ENCODE measurements at places on chromosomes 12 and 14.
A peak's percentile ranks its signal among the peaks of the same experiment; 100 is the strongest.

GRCh38 chr12:76685246-76685678 is 78.7 kb upstream of the ZDHHC17 start:
- no peak for DNase-seq

- DNase-seq: no peak
These were observed 21.5 kb downstream of the CFL2 start for GRCh38 chr14:34692898-34693227.

GRCh38 chr12:39103552-39104165 is 198.3 kb upstream of the CPNE8 start:
- peak; percentile 59 for DNase-seq

GRCh38 chr12:75578546-75578945 is 67.1 kb upstream of the KRR1 start:
- no peak for DNase-seq

DNA sequence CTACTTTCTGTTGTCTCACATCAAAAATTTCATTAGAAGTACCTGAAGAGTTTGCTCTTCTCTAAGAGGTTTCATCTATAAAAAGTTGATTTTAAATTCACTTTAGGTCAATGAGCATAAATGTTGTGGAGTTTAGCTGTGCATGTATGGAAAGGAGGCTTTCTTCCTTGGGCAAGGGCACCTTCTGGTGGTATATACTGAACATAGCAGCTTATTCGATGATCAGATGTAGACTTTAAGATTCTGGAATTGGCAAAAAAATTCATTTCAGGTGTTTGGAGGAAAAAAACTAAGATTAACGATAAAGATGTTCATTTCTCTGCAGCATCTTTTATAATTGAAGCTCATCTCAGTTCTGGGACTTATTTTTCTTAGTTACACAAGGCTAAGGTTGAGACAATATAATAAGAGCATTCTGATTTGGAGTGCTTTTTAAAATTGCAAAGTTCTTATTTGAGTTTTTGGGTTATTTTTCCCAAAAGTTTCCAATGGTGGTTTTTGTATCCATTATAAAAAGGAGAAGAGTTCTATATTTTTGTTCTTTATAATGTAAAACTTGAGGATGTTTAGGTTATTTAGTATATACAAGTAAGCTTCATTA is 46.8 kb downstream of the TMEM117 start:
- peak; percentile 46 for DNase-seq

GRCh38 chr12:53501615-53502181 is 615 bp downstream of the TARBP2 start:
- DNase-seq: no peak

DNA sequence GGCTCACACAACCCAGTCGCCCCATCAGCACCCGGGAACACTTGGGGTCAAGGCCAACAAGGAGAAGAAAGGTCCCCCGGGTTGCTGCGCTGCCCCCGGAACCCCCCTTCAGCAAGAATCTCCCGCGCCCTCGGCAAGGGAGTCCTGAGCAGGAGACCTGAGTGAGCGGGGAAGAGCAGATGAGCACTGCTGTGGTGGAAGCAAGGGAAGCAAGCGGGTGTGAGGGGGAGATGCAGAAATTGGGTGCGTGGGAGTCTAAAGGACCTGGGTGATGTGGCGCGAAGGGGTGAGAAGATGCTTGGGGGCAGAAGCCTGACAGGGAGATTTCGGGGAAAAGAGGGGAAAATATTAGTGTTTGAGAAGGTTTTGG is 105.5 kb upstream of the PRB2 start:
- no peak for DNase-seq

GRCh38 chr12:93032758-93033157 is 103.7 kb upstream of the EEA1 start:
- DNase-seq: no peak

- peak; percentile 19 for DNase-seq
These were observed 127.9 kb upstream of the TMEM132D start for GRCh38 chr12:130031571-130032189.

DNA sequence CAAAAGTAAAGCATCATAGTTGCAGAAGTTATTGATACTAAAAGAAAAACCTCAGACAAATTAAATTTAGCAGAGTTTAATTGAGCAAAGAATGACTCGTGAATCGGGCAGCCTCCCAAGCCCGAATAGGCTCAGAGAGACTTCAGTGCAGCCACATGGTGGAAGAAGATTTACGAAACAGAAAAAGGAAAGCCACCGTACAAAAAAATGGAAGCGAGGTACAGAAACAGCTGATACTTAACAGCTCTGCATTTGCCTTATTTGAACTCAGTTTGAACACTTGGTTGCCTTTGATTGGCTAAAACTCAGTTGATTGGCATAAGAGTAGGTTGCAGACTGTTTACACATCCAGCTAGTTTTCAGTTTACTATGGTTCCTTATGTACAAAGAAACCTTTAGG is 12.9 kb downstream of the TTC9 start:
- no peak for DNase-seq

DNA sequence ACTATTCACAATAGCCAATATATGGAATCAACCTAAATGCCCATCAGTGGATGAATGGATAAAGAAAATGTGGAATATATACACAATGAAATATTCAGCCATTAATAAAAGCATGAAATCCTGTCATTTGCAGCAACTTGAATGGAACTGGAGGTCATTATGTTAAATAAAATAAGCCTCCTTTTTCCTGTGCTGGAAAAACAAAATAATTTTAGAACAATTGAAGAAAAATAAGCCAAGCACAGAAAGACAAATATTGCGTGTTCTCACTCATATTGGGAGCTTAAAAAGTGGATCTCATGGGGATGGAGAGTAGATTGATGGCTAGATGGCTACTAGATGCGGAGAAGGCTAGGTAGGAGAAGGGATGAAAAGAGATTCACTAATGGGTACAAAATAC is 6.3 kb upstream of the BTG1 start:
- DNase-seq: no peak

GRCh38 chr14:95067526-95067925 is 89.8 kb downstream of the DICER1 start:
- no peak for DNase-seq

DNA sequence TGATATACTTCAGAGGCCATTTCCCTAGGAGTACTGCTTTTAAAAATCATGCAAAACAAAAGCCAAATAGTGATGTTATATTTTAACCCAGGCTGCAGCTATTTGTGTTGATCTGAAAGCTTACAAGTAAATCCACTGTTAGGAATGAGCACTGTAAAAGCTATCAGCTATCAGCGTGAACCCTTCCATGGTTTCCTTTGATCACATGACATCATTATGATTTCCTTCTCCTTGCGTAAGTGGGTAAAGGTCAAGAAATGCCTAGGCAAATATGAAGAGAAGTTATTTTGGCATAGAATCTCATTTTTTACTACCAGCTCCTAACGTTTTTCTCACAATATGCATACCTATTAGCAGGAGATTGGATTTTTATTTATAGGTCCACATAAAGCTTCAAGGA is 48.6 kb upstream of the CATSPERB start:
- DNase-seq: no peak

DNA sequence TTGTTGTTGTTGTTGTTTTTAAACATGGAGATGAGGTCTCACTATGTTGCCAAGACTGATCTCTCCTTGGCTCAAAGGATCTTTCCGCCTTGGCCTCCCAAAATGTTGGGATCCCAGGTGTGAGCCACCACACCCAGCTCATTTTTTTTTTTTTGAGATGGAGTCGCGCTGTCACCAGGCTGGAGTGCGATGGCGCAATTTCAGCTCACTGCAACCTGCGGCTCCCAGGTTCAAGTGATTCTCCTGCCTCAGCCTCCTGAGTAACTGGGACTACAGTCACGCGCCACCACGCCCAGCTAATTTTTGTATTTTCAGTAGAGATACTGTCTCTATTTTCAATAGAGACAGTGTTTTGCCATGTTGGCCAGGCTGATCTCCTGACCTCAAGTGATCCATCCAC is 4.9 kb upstream of the CLIP1 start:
- no peak for DNase-seq

- DNase-seq: no peak
These were observed 9.8 kb downstream of the ZNF385A start for GRCh38 chr12:54374562-54375258.

DNA sequence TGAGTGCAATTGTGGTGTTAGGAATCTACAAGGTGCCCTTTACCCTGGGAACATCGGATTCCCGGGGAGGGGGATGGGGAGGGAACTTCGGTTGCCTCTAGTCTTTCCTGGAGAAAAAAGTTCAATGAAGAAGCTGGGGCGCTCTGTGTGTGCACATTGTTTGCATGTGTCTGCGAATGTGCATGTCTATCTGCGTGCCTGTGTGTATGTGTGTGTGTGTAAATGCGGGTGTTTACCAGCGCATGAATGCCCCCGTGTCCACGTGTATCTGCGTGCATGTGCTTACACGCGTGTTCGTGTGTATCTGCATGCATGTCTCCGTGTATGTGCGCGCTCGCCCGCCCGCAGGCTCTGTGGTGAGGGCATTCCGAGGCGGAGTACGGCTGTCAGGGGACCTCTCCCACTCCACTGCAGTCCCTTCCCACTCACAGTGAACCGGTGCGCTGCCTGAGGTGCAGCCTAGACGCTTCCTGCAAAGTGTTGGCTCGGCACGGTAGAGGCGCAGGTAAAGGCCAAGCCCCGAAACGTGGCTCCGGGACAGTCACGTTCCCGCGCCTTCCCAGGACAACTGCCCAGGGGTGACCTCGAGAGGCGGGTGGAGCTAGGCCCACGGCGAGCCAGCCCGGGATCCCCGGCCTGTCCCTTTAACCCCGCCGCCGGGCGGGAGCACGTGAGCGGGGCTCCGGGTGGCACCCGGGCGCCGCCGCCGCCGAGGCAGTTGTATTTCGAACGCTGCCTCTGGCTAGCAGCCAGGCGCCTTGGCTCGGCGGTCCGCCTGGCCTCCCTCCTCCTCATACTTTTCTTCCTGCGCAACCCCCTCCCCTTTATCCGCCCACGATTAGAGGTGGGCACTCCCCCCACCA is 539 bp upstream of the HMGA2 start:
- peak; percentile 60 for DNase-seq

- no peak for DNase-seq
These were observed 714.3 kb upstream of the FOXG1 start for GRCh38 chr14:28052251-28052650.

- no peak for DNase-seq
These were observed 20.8 kb upstream of the FBLN5 start for GRCh38 chr14:91968280-91968679.

GRCh38 chr12:122161682-122162081 is 12.3 kb downstream of the IL31 start:
- no peak for DNase-seq

DNA sequence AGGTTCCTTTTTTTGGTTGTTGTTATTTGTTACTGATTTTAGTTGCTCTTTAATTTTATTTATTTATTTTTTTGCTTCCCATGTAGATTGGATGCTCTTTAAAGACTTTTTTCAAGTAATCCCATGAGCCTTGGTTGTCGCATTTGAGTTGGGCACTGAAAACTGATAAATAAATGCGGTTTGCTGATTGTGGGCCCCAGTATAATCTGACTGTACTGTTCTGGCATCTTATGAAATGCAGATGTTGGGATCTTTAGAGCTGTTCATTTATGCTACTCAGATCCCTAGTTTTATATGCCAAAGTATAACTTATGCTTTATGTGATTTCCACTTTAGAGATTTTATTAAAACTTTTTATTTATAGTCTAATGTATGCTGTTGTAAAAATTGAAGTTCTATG is 33.3 kb downstream of the WNK1 start:
- no peak for DNase-seq

DNA sequence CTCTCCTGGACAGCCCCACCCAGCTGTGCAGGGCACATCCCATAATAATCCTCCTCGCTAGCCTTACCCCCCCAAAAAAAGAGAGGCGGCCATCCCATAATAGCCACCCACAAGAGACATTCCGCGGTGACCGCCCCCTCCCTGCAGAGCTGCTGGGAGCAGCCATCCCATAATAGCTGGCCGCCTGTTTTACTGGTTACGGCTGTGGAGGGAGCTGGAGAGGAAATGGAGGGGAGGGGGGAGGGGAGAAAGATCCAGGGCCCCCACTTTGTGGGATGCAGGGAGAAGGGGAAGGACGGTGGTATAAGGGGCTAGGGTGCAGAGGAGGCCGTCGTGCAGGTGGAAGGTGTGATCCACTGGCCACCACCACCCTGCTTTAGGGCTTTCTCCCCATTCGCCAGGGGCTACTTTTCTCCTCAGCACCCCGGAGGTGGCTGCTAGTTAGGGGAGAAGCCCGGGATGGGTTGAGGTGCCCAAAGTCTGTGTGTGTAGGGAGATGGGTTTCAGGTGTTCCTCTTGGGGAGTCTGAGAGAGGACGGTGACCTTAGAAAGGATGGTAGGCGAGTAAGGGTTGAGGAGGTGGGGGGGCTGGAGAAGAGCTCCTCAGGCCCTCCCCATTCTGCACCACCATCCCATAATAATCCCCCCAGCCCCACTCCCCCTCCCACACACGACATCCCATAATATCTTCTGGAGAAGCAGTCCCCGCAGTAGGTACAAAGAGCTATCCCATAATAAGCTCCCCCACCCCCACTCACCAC is 6.0 kb upstream of the CHD4 start:
- DNase-seq: peak; percentile 66

DNA sequence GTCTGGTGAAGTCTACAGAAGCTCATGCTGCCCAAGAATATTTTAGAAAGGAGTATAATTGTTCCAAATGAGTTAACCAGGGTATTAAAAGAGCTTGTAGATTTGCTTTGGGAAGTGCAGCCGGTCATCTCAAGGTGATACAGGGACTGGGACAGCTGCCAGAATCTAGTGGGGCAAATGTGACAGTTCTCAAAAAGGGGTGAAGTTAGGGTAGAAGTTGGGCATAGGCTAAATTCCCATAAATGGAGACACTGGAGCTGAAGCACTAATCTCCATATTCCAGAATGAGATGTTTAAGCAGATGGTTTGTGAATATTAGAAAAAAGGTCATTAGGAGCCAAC is 94.7 kb downstream of the ANO6 start:
- no peak for DNase-seq

GRCh38 chr12:51852404-51853137 is 4.1 kb upstream of the FIGNL2 start:
- DNase-seq: no peak

DNA sequence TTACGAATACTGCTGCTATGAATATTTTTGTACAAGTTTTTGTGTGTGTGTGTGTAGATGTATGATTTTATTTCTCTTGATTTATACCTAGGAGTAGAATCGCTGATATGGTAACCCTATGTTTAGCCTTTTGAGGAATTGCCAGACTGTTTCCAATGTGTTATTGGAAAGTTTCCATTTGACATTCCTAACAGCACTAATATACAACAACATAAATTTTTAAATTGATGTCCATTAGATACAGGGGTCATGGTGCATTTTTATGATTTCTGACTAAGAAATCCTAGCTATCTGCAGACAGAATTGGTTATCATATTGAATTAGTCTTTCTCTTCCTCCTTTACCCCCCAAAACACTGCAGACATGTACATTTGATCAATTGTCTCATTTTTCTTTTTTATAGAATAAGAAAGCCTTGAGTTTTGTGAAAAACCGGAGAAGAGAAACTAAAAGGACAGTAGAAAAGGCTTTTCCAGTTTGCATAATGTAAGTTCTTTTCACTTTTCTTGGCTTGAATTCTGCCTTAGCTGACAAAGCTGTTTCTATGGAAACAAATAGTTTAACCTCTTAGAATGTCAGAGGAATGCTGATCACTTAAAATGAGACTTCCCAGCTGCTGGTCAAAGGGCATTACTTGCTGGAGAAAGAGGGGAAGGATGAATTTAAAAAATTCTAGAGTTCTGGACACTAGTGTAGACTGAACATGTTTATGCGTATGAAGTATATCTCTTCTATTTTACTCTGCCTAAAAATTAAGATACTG is 28.2 kb downstream of the PALS1 start:
- no peak for DNase-seq

GRCh38 chr14:31936115-31936514 is 141.0 kb upstream of the ARHGAP5 start:
- no peak for DNase-seq
